CD8-positive, alpha-beta memory T cell (primary cell): ENCODE measurements at places on chromosomes 4 and X. TPM values are rescaled to one million over a fixed set of nuclear protein-coding genes. Genes with fewer than 3 reads are reported as not detected.

GRCh38 chr4:176549161-176549865, 229.5 kb downstream of the SPCS3 start:
- H3K4me3 ChIP-seq: no peak overlapping the region
- H3K4me1 ChIP-seq: no peaks in the 10 kb centered on the region
- DNase-seq: no peak

- H3K27me3 ChIP-seq: no peaks in the 10 kb centered on the region
- H3K4me1 ChIP-seq: no peaks in the 10 kb centered on the region
- DNase-seq: no peak
- H3K27ac ChIP-seq: no peak overlapping the region
Measured at GRCh38 chrX:23901060-23901459, 6.7 kb downstream of the APOO start.

DNA sequence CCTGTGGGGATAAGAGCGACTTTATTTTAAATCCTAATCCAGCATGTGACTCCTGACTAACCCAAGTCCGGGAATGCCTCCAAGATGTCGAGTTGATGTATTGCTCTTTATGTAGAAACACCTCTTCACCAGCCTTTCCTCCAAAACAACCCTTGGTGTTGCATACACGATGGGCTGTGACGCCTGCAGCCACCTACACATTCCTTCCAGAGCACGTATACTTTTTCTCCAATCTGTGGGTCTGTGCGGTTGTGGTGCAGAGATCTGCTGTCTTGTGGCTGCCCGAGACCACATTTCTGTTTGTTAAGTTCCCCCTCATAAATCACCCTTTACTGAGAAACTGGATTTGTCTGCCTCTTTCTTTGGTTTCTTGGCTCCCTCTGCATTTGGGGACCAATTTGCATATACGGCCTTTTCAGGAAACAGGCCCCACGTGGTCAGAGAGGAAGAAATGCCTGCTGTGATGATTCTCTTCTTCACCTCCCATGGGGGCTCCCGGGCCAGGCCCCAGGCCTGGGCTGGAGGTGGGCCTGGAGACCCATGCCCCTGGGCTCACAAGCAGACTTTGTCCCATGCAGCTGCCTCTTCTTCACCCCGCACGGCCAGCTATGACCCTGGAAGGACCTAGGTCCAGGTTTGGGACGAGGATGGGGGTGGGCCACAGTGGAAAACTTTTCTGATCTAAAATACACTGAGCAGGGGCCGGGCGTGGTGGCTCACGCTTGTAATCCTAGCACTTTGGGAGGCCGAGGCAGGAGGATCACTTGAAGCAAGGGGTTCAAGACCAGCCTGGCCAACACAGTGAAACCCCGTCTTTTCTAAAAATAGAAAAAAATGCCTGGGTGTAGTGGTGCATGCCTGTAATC, 21.4 kb upstream of the AFAP1 start:
- H3K27ac ChIP-seq: no peak overlapping the region
- H3K4me1 ChIP-seq: peaks cover 35% of the 10 kb centered on the region
- H3K4me3 ChIP-seq: no peak overlapping the region
- no peaks in the 10 kb centered on the region for H3K36me3 ChIP-seq
- H3K27me3 ChIP-seq: no peaks in the 10 kb centered on the region

DNA sequence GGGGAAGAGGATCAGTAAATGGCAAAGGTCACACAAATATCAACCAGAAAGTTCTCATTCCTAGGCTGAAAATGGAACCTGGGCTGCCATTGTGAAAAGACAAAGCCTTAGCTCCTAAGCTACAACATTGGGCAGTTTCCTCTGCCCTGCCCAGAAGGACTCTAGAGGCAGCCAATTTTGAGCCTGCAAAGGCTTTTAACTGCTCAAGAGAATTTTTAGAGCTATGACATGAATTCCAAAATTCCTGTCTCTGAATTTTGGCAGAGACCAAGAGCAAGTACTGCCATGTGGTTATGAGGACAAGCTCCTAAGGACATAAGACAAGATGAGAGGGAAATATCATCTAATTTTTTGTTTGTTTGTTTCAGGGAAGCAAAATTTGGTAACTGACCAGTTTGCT, 29.6 kb upstream of the IGFBP7 start:
- no peaks in the 10 kb centered on the region for H3K36me3 ChIP-seq
- H3K27me3 ChIP-seq: peaks cover 4% of the 10 kb centered on the region
- H3K27ac ChIP-seq: no peak overlapping the region
- H3K4me1 ChIP-seq: no peaks in the 10 kb centered on the region
- no peak for DNase-seq

- no peak overlapping the region for H3K4me3 ChIP-seq
- no peak for DNase-seq
- no peaks in the 10 kb centered on the region for H3K27me3 ChIP-seq
- H3K4me1 ChIP-seq: no peaks in the 10 kb centered on the region
- no peaks in the 10 kb centered on the region for H3K36me3 ChIP-seq
- no peak overlapping the region for H3K27ac ChIP-seq
Measured at GRCh38 chr4:92516450-92516849, 212.7 kb downstream of the GRID2 start.

- H3K4me1 ChIP-seq: no peaks in the 10 kb centered on the region
- no peak overlapping the region for H3K27ac ChIP-seq
- no peaks in the 10 kb centered on the region for H3K27me3 ChIP-seq
- no peak for DNase-seq
- H3K36me3 ChIP-seq: no peaks in the 10 kb centered on the region
Measured at GRCh38 chr4:130468340-130468739, 1372.4 kb downstream of the C4orf33 start.

GRCh38 chr4:150117094-150117493, 38.8 kb downstream of the DCLK2 start:
- no peak overlapping the region for H3K4me3 ChIP-seq
- H3K4me1 ChIP-seq: no peaks in the 10 kb centered on the region
- H3K27me3 ChIP-seq: no peaks in the 10 kb centered on the region
- no peaks in the 10 kb centered on the region for H3K36me3 ChIP-seq
- H3K27ac ChIP-seq: no peak overlapping the region
- no peak for DNase-seq

- no peak for DNase-seq
- no peaks in the 10 kb centered on the region for H3K4me1 ChIP-seq
- H3K27me3 ChIP-seq: no peaks in the 10 kb centered on the region
- H3K36me3 ChIP-seq: no peaks in the 10 kb centered on the region
Measured at GRCh38 chr4:150337734-150338133, 244.2 kb upstream of the MAB21L2 start.

- no peak for DNase-seq
- no peak overlapping the region for H3K27ac ChIP-seq
- no peaks in the 10 kb centered on the region for H3K36me3 ChIP-seq
- H3K4me1 ChIP-seq: no peaks in the 10 kb centered on the region
- H3K4me3 ChIP-seq: no peak overlapping the region
- no peaks in the 10 kb centered on the region for H3K27me3 ChIP-seq
Measured at GRCh38 chr4:135197641-135198040, 996.1 kb upstream of the PABPC4L start.

DNA sequence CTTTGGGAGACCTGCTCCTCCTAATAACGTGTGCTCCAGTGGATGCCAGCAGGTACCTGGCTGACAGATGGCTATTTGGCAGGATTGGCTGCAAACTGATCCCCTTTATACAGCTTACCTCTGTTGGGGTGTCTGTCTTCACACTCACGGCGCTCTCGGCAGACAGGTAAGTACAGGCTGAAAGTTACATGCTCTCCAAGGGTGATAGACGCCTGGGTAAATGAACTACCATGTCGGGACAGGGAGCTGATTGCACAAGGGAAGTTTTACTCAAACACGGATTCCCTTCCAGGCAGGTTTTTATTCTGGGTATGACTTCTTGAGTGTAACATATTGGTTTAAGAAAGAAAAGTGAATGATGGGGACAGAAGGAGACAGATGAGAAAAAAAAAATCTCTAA, 836 bp downstream of the GRPR start:
- H3K27me3 ChIP-seq: no peaks in the 10 kb centered on the region
- no peak for DNase-seq
- no peaks in the 10 kb centered on the region for H3K36me3 ChIP-seq
- H3K4me1 ChIP-seq: no peaks in the 10 kb centered on the region

GRCh38 chr4:66091786-66092185, 421.5 kb upstream of the EPHA5 start:
- no peak for DNase-seq
- no peak overlapping the region for H3K27ac ChIP-seq
- no peak overlapping the region for H3K4me3 ChIP-seq
- no peaks in the 10 kb centered on the region for H3K27me3 ChIP-seq
- no peaks in the 10 kb centered on the region for H3K36me3 ChIP-seq

DNA sequence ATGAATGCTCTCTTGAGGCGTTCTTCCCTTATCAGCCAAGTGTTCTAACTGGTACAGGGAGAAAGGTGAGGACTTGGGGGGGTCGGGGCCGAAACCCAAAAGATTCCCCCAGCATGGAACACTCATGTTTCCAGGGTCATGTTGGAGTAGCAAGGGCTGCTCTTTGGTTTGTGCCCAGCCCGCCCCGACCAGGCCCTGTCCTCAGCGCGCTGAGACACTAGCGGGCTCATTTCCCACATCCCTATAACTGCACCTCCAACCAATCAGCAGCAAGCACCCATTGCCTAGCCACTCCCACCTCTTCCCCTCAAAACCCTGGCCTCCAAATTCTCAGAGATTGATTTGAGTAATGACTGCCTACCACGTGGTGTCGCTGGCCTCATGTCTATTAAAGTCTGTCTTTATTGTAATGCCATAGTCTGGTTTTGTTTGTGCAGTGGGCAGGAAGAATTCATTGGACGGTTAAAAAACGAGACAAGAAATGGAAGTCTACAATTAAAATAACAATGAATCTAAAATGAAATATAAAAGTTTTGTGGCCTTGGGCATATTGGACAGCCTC, 1928.4 kb downstream of the STIM2 start:
- no peaks in the 10 kb centered on the region for H3K27me3 ChIP-seq
- H3K36me3 ChIP-seq: no peaks in the 10 kb centered on the region
- H3K4me3 ChIP-seq: no peak overlapping the region
- no peaks in the 10 kb centered on the region for H3K4me1 ChIP-seq
- no peak for DNase-seq
- no peak overlapping the region for H3K27ac ChIP-seq

DNA sequence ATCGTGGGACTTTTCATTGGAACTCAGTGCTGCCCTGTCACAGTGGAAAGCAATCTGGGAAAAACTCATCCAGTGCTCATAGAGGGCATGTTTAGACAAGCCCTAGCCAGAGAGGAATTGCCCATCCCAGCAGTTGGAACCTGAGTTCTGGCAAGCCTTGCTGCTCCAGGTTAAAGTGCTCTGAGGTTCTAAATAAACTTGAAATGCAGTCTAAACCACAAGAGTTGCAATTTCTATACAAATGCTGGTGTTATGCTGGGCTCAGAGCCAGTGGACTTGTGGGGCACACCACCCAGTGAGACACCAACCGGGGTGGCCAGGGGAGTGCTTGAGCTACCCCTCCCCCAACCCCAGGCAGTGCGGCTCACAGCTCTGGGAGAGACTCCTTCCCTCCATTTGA, 142.8 kb upstream of the PPP1R2C start:
- H3K27ac ChIP-seq: no peak overlapping the region
- no peak overlapping the region for H3K4me3 ChIP-seq
- DNase-seq: no peak
- H3K4me1 ChIP-seq: no peaks in the 10 kb centered on the region
- H3K27me3 ChIP-seq: no peaks in the 10 kb centered on the region
- no peaks in the 10 kb centered on the region for H3K36me3 ChIP-seq

DNA sequence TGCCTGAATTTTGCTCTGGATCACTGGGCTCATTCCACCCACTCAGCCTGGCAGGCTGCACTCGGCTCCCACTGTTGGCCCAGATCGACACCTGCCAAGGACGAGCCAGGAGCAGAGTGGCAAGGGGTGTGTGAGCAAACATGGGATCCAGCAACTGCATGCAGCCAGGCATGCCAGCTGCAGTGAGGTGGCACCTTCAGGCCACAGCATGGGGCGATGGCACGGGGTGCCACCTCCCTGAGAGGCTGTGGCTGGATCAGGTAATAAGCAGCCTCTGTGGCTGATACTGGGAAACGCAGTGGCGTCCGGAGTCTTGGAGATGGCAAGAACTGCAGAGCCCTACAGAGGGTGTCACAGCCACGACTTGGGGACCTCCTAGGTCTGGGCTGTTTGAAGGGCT, 244.5 kb upstream of the FSTL5 start:
- H3K27me3 ChIP-seq: no peaks in the 10 kb centered on the region
- no peak overlapping the region for H3K27ac ChIP-seq
- no peak overlapping the region for H3K4me3 ChIP-seq
- DNase-seq: no peak

DNA sequence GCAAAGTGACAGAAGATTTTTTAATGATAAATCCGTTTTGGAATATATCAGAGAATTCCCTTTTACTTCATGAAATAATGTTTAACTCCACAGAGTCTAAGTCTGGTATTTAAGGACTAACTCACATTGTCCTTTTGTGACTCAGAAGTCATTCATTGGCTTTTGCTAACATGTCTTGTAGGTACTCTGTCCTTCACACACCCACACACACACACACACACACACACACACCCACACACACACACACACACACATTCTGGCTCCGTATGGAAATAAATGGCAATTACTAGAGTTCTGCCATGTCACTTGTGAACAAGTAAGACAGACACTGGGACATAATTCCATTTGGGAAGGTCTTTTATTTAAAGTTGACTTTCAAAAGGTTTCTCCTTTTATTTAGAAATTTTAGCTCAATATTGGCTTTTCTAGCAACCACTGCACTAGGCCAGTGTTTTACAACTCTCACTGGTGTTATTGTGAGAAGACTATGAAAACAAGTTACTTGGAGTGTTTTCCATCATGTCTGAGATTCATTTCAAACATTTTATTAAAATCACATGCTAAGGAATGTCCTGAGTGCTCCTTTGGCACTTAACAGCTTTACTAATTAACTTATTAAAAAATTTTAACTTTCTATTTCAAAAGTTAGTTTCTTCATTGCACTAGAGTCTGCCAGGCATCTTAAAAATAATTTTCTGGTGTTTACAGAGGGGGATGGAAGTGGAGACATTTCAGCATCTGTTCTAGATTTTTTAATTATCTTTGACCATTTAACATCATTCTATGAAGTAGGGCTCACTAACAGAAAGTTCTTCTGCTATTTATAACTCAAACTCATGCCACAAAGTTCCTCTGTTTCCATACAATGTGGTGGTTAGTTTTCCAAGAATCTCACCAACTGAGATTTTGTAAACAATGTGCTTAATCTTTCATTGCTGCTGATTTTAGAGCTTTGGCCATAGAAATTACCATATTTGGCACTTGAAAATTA, 240.3 kb upstream of the GPC4 start:
- no peaks in the 10 kb centered on the region for H3K4me1 ChIP-seq
- no peak overlapping the region for H3K27ac ChIP-seq
- no peaks in the 10 kb centered on the region for H3K27me3 ChIP-seq
- H3K4me3 ChIP-seq: no peak overlapping the region
- DNase-seq: no peak

DNA sequence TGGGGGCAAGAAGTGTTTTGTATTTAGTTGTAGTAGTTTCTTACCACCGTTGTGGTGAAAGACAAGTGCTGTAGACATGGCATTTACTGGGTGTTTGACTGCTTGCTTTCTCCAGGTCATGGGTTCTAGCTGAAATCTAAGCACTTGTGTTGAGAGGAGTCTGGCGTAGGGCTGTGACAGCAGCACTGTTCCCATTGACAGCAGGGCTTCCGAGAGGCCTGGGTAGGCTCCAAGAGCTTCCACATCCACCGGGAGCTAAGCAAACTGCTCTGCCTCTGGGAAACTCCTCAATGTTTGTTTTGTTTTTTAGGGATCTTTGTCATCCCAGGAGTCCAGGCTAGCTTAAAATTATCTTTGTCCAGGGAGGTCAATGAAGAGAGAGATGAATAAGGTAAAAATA, 44.3 kb downstream of the BMPR1B start:
- no peaks in the 10 kb centered on the region for H3K27me3 ChIP-seq
- DNase-seq: no peak
- H3K4me3 ChIP-seq: no peak overlapping the region

Gene APLN
- total RNA-seq: 0.11 TPM

Gene NR3C2
- 5.7 TPM for total RNA-seq

Gene MMRN1
- total RNA-seq: not detected

Gene ZGRF1
- total RNA-seq: 26.9 TPM

Gene FGF5
- total RNA-seq: not detected

Gene CABS1
- total RNA-seq: not detected

Gene GRIA2
- total RNA-seq: not detected
